ENCODE measurements at places on chromosomes 2 and 18.

- no peak for DNase-seq
Measured at GRCh38 chr18:7132356-7133150, 15.0 kb upstream of the LAMA1 start.

DNA sequence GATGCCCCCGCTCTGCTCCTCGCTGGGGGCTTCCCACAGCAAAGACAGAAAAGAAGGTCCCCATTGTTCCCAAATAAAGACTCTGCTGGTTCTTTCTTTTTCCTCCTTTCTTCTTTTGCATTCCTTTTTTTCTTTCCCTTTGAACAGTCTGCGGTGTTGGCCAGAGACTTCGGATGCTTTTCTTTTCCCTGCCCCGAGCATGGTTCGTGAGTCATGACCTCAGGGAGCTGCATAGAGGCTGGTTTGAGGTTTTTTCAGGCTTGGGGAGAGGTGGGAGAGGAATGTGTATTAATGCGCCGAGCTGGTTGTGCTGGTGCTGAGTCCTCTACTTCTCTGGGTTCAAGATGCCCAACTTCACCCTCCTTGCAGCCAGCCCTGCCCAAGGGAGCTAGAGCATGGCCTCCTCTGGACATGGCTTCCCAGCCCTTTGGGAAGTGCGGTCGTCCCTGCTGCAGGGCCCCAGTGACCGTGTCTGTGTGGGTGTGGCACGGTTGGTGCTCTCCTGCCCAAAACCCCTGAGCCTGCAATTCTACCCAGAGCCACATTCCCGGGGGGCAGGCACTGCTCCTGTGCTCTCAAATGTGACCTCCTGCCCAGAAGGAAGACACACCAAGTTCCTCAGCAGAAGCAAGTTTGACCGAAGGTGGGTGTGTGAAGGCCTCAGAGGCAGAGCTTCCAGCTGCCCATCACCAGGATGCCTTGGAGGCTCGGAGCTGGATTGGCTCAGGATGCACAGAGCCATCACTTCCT is 9.0 kb upstream of the ARHGEF4 start:
- DNase-seq, result peak; percentile 23

GRCh38 chr18:75048776-75049454 is 160.0 kb downstream of the PTGR3 start:
- DNase-seq, result no peak

DNA sequence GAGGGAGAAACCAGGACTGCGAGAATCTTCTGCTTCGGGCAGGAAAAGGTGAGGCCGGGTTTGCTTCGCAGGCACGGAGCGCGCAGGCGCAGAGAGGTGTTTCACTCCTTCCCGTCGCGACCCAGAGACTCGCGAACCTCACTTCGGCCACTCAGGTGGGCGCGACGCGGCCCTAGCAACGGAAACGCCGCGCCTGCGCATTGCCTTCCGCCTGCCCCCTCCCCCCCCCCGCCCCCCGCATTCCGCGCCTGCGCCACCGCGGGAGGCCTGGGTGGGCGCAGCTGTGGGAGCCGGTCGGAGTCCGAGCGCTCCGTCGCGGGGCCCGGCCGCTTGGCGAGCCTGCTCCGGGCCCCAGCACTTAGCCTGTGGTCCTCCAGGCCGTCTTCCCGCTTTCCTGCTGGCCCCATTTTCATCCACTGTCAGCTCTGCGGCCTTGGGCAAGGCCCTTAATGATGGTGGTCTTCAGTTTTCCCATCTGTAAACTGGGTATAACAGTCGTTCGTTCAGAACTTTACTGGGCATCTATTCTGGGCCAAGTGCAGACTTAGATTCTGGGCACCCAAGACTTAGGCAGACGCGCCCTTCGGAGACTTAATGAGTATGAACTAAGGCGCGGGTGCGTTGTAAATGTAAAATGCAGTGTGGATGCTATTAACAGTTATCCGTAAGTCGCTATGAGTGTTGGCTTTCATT is 62.1 kb upstream of the ACKR3 start:
- no peak for DNase-seq

GRCh38 chr2:182831101-182831500 is 35.3 kb downstream of the FRZB start:
- no peak for DNase-seq

- DNase-seq, result no peak
Measured at GRCh38 chr2:174971868-174972781, 33.1 kb downstream of the CHN1 start.

DNA sequence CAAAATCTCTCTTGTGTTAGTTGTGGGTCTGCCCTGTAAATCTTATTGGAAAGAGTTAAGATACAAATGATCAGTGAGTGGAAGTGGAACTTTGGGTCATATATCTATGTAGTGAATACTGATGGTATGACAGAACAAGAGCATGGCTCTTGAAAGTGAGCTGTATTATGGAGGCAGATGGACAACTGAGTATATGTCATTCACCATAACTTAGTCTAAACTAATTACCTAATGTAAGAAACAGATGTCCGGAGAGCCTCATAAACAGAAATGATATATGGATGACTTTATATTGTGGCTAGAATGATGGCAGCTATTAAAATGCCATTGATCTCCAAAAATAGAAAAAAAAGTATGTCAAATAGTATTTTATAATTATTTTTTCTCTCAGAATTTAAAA is 72.4 kb downstream of the FASTKD2 start:
- no peak for DNase-seq

DNA sequence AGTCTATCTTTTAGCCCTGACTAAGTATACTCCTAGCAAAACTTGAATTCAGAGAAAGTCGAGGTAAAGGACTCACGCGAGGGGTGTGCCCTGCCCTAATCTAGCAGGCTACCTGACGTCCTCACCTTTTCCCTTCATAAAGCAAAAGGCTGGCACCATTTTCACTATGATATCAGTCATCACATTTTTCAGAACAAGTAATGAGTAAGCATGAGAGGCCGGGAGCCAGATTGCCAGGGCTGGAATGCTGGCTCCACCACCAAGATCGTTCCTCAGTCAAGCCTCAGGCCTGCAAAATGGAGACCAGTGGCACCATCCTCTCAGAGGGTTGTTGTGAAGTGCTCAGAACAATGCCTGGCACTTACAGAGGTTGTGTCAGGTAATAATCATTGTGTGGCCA is 18.7 kb upstream of the NCKAP5 start:
- DNase-seq, result peak; percentile 10

- no peak for DNase-seq
Measured at GRCh38 chr2:174022431-174022830, 57.3 kb upstream of the SP3 start.

DNA sequence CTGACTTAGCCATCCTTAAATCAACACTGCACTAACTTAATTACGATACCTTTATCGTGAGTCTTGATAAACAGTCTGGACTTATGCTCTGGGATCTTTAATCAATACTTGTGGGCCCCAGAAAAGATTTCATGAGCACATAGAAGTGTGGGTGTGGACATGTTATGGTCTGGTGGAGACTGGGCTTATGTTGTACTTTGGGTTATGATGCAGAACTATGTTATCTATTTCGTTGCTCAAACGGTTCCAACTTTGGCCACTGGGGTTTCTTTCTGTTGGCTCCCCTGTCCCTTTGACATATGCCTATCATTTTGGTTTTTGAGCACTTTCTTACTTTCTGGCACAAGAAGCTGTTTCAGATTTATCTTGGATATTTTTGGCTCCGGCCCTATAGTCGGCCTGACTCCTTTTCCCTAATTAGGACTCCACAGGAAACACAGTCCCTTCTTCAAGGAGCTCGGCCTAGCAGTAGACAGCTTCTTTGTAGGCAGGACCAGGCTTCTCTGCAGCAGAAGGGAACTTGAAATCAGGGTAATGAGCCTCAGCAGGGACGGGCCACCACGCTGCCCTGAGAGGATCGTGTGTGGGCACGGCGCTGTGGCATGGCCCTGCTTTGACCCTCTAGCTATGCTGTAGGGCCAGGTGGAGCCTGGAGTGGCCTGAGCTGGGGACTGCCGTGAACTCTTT is 54.6 kb upstream of the TXNDC2 start:
- DNase-seq, result no peak

GRCh38 chr2:197161774-197162173 is 148.8 kb downstream of the ANKRD44 start:
- DNase-seq, result no peak

DNA sequence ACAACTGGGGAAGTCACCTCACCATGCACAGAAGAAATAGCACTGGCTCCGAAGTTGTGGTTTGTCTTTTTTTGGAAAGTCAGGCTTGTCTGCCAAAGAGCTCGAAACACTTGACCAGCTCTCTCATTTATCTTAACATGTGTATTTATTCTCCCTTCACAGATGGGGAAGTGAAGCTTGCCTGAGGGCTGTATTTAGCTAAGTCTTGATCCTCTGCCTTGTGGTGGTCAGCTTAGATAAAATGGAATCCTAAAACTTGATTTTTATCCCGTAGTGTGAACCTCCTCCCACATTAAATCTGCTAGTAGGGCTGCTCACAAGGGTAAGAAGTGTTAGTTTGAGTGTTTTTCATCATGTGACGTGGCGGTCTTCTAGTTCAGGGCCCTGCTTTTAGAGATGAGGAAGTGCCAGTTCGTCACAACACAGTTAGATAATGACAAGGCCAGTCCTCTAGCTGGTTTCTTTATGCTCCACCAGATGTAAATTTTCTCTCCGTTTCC is 89.7 kb downstream of the TMEM247 start:
- no peak for DNase-seq

DNA sequence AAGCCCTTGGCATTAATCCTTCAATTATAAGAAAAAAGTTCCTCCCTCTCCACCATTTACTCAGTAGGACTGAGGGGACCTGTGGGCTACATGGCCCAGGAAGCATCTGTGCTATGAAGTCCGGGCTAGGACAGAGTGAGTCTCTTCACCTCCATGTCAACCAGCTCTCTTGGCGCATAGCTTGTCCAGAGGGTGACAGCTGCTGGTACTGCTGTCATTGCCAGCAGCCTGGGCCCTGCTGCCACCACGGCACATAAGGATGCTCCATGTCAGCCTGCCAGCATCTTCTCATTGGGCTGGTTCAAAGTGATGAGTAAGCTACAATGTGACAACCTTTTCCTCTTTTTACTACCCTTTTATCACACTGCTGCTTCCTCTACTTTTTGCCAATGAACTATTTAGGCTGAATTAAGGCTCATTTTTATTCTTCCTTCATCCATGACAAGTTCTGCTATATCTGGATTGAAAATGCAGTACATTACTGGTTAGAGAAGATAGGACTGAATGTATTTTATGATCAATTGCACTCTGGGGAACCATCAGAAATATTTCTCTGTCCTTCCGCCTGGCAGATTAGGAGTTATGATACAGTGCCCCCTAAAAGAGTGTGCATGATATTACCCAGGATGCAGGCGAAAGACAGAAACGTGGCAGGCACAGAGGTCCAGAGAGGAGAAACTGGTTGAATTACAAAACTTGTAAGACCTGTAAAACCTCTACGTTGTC is 258.9 kb upstream of the TNP1 start:
- DNase-seq, result no peak

GRCh38 chr2:77521548-77521891 is 656 bp downstream of the LRRTM4 start:
- no peak for DNase-seq

DNA sequence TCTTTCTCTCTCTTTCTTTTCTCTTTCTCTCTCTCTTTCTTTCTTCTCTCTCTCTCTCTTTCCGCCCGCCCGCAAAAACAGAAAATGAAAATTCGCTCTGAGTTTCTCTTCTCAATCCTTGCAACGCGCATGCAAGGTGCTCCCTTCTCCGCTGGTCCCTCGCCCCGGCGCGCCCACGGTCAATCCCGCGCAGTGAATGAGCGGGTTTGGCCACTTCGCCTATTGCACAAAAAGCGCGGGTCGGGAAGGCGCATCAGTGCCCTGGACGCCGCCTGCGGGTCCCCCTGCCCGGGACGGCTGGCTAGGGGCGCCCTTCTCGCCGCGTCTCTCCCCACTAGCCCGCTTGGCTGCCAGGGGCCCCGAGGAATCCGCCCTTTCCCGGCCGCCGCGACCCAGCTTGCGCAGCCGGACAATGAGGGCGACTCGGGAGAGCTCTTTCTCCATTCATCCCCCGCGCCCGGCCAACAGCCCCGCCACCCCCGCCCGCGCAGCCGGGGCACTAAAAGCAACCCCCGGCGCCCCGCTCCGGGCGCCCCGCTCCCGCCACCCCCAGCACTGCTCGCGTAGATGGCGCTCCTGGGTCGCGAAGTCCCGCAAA is 706 bp downstream of the LAMA1 start:
- DNase-seq, result no peak

GRCh38 chr2:134611316-134611715 is 107.5 kb downstream of the TMEM163 start:
- no peak for DNase-seq

DNA sequence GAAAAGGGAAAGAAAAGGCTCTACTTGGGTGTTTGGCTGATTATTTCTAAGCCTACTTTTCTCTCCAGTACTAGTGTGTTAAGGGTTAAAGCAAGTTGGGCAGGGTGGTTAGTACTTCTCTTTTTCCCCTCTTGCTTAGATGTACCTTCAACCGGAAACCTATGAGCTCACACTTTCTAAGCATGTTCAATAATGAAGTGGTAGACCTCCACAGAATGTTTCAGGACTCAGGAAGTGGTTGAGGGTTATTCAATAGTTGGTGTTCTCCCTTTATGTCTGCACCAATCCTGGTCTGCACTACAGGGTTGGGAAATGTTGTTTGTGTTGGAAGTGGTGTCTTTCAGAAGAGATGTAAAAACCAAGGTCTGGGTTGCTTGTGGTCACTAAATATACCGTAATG is 137.1 kb downstream of the ZEB2 start:
- DNase-seq, result no peak

GRCh38 chr2:237995036-237995435 is 28.2 kb downstream of the UBE2F start:
- DNase-seq, result no peak

- DNase-seq, result no peak
Measured at GRCh38 chr2:176091329-176092258, 927 bp upstream of the HOXD13 start.

- DNase-seq, result no peak
Measured at GRCh38 chr18:64399566-64399965, 250.7 kb upstream of the LINC00305 start.

- DNase-seq, result no peak
Measured at GRCh38 chr2:68774569-68775271, 40.1 kb downstream of the ARHGAP25 start.

GRCh38 chr18:35436076-35436649 is 59.0 kb upstream of the ZNF396 start:
- peak; percentile 26 for DNase-seq

DNA sequence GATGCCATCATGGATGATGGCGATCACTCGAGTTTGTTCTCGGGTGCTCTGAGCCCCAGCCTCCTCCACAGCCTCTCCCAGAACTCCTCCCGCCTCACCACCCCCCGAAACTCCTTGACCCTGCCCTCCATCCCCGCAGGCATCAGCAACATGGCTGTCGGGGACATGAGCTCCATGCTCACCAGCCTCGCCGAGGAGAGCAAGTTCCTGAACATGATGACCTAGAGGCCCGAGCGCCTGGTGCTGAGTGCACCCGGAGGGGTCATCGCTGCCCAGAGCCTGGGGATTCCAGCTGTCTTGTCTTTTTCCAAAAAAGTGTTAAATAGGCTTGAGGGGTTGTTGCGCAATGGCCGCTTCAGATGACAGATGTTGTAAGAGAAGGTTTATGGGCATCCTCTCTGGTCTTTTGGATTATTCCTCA is 254.8 kb downstream of the GLI2 start:
- no peak for DNase-seq

DNA sequence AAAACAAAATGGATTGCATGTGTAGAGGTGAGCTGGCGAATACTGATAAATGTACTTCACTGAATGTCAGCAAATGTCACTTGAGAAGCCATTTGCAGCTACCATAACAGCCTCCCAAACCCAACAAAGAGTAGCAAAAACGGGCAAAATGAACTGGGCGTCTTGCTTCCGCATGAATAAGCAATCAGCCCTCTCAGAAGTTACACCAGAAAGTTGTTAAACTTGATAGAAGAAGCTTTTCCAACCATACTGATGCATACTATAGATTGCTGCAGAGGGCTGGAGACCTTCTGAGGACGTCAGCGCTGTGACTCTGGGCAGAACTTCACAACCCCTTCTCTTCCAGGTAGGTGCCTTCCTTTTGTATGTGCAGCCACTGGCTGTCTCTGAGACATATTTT is 18.7 kb upstream of the SIX3 start:
- DNase-seq, result no peak
